ENCODE measurements at places on chromosomes 1 and 21.

- no peak for DNase-seq
These were observed 342.5 kb downstream of the ADGRL2 start for GRCh38 chr1:82143108-82143833.

DNA sequence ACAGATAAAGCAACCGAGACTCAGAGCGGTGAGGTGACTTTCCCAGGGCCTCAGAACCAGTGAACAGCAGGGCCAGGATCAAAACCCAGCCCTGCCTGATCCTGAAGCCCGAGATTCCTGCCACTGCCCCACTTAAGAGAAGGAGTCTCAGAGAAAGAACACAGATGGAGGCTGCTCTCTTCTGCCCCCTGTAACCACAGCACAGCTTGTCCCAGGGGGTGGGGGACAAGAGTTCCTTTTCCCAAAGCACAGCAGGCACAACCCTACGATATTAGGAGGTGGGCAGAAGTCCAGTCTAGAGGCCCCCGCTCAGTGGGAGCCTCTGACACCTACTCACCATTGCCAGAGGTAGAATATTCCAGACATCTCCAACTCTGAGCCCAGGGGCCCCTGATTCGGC lies 24.0 kb upstream of the VWA5B1 start:
- DNase-seq, result no peak

DNA sequence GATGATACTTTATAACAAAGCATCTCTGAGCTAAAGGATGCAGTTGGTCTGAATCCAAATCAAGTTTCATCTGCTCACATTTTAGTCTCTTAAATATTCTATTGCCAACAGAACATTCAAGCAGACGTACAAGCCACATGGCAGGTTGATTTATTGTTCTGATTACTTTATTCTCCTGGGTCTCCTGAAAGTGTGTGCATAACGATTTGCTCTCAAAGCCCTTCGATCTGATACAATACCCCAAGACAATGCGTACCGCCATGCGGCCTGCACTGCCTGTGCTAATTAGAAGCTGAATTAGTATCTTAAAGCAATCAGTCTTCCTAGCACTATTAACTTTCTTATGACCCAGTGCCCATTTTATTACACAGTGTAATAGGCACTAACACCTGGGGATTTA lies 56.9 kb downstream of the FHAD1 start:
- DNase-seq, result no peak

DNA sequence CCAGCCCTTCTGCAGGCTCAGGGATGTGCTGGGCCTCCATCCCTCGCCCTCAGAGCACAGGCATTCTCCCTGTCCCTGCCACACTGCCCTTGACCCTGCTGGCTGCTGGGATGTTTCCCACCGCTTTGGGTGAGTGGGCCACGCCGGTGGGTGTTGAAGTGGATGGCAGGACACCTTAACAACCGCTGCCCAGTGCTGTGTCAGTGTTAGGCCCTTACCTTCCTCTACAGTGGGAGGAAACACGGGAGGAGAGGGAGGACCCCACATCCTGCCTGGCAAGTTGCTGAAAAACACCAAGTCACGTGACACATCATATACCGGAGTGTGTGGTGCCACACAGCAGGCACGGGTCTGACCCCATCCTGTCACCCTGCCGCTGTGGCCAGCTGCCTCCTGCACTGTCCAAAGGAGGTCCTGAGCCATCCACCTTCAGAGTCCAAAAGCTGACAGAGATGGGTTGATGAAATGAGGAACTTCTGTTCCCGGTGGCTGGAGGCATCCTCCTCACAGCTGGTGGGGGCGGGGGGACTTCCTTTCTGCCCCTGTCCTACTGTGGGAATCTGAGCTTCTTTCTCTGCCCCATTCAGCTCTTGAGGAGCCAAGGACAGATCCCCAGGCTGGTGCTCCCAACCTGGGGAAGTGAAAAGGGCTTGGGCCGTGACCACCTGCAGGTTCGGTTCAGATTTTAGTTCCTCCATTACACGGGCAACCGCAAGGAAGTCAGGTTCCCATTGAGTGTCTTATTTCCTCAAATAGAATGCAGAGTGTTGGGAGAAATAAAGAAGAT lies 3.2 kb upstream of the THEMIS2 start:
- no peak for DNase-seq

DNA sequence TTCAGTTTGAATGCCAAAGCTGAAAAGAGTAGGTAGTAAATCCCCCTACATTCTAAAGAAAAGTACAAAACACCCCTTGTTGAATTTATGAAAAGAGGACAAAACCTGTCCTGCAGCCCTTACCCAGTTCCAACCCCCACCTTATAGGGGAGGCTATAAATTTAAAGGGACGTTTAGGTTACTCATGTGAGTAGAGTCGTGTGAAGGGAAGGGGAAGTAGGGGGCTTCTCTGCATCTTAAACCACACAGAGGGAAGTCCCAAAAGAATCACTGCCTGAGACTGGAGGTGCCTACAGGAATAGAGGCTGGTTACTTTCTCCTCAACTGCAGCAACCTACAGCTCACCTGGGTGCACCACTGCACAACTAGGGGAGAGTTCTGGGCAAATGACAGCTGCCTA lies 36.7 kb upstream of the KIRREL1 start:
- DNase-seq, result no peak

DNA sequence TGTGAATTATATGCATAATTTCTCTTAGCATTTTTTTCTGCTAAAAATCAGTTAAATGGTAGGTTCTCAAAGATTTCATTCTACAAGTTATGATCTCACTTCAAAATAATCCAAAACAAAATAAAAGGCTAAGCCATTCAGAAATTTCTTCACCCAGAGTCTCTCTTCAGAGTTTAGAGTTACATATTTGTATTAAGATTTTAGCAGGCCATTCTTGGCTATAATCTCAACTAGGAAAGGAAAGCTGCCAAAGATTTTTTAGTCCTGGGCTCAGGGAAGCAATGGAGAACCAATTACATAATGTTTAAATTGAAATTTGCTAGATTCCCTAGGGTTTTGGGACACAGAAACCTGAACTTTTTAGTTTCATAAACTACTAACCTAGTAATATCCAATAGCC lies 245.0 kb downstream of the USH2A start:
- no peak for DNase-seq

DNA sequence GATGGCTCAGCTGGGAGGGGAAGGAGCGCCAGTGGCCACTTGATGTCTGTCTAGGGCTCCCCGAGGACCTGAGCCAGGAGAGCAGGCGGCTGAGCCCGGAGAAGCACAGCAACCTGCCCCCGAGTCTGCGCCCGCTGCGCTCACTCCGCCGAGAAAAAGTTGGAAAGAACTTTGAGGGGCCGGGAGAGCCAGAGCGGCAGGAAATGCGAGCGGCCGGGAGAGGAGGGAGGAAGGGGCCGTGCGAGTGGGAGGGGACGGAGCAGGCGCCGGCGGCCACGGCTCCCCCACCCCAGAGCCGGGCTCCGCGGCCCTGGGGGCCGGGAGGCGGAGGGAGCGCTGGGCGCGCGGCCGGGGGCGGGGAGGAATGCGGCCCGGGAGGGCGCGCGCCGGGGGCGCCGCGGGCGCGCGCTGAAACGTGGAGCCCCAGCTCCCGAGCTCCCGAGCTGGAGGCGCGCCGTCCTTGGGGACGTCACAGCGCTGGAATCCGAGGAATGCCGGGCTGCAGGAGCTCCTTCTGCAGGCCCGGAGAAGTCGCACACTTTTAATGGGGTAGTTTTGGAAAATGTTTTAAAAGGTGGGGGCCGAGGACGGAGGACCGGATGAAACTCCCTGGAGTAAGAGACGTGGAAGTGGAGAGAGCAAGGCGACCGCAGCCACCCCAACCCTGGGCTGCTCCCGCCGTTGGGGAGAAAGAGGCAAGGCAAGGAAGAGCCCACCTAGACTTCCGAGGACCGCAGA lies at the start of gene PTPN14:
Gene PTPN14 (minus strand): TSS at position 167 of the 738 bp plus-strand sequence. CDS start 86,799 bp downstream, outside the sequence.
- DNase-seq, result no peak

GRCh38 chr1:177780096-177780700 lies 189.7 kb downstream of the SEC16B start:
- no peak for DNase-seq

- no peak for DNase-seq
These were observed 127.2 kb downstream of the CACHD1 start for GRCh38 chr1:64597113-64597512.

- no peak for DNase-seq
These were observed 68.9 kb downstream of the TENT5C start for GRCh38 chr1:117674521-117675400.

DNA sequence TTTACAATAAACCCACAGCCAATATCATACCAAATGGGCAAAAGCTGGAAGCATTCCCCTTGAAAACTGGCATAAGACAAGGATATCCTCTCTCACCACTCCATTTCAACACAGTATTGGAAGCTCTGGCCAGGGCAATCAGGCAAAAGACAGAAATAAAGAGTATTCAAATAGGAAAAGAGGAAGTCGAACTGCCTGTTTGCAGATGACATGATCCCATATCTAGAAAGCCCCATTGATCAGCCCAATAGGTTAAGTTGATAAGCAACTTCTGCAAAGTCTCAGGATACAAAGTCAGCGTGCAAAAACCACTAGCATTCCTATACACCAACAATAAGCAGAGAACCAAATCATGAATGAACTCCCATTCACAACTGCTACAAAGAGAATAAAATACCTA lies 235.5 kb downstream of the DPYD start:
- DNase-seq, result no peak

- no peak for DNase-seq
These were observed 8.3 kb upstream of the CSRP1 start for GRCh38 chr1:201515062-201515750.

DNA sequence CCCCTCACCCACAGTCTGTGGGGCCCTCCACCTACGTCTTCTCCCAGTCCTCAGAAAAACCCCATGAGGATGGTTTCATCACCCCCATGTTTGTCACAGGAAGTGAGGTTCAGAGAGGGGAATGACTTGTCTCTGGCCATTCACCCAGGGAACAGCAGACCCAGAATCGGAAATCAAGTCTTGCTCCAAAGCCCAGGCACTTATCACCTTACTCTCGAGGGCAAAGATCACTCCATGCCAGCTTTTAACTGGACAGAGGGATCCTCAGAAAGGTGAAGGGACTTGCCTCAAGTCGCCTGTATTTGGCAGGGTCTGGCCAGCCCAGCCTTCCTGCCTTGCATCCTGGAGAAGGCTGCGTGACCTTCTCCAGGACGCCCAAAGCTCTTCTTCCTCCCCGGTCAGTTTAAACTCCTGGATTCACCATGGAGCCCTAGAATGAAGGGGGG lies 57.9 kb upstream of the SSBP3 start:
- DNase-seq, result no peak

- DNase-seq, result no peak
These were observed 100.9 kb downstream of the PEX14 start for GRCh38 chr1:10575616-10576015.

- DNase-seq, result no peak
These were observed 3.4 kb downstream of the KIF21B start for GRCh38 chr1:201020040-201020591.

All from stimulated activated CD4-positive, alpha-beta T cell treated with anti-CD3 and anti-CD28 coated beads, Interleukin-12 subunit alpha, Interleukin-12 subunit beta, amount 100 ng/mL, for 24 hours (primary cell).